ENCODE measurements at places on chromosomes 7 and 10.

- no peak for DNase-seq
These were observed 62.7 kb downstream of the HPSE2 start for GRCh38 chr10:99172950-99173349.

- no peak for DNase-seq
These were observed 35.8 kb upstream of the ZC3HAV1L start for GRCh38 chr7:139071680-139072079.

DNA sequence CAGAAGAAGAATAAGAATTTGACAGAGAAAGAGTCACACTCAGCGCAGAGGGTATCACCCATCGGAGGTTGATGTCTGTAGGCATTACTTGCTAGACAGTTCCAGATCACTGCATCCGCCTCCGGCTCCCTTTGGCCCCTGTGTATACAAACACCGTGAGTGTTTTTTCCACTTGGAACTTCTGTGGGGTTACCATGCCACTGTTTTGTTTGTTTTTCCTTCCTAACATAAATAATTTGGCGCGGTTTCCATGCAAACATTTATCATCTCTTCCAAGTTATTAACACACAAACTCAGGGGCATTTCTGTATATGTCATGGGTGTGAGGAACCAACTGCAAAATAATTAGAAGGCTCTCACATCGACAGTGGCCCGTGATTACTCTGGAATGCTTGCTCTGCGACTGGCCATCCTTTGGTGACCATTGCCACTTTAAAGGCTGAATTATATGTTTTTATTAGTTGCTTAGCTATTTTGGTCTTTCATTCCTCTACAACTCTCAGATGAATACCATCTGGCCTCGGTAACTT lies 612.2 kb upstream of the MKI67 start:
- no peak for DNase-seq

DNA sequence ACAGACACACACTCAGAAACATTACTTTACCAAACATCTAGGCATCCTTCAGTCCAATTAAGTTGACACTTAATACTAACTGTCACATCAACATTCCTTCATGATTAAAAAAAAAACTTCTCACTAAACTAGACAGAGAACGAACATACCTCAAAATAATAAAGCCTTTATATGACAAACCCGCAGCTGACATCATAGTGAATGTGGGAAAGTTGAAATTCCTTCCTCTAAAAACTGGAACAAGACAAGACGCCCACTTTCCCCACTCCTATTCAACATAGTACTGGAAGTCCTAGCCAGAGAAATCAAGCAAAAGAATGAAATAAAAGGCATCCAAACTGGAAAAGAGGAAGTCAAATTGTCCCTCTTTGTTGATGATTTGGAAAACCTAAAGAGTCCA lies 96.9 kb upstream of the PPP1R9A start:
- no peak for DNase-seq

DNA sequence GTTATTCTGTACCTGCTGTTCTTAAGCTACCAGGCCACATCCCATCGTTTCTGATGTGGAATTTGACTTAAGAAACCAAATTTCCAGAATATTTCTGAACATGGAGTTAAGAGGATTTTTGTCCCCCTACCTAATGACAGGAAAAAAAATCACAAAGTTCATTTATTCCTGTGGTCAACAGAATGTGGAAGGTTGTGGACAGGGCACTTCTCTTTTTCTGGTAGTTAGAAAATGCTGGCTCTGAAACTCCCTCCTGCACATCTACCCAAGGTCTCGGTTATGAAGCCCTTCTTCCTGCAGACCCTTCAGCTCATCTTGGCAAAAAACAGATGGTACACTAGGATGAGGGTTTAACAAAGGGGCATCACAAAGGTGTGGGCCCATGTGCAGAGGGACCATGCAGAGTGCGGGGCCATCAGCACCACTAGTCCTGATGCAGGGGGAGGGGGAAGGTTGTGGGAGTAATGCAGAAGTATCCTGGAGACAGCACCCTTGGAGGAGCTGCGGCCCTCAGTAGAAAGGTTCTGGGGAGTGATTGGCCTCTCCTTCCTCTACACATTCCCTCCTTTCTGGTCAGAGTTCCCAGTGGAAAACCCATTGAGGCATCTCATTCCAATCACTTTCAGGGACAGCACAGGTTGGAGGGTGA lies 9.8 kb downstream of the ALOX5 start:
- DNase-seq, result no peak

Data from fibroblast of the conjunctiva (primary cell).